ENCODE measurements at places on chromosomes 6 and 20.
A peak's percentile ranks its signal among the peaks of the same experiment; 100 is the strongest.

DNA sequence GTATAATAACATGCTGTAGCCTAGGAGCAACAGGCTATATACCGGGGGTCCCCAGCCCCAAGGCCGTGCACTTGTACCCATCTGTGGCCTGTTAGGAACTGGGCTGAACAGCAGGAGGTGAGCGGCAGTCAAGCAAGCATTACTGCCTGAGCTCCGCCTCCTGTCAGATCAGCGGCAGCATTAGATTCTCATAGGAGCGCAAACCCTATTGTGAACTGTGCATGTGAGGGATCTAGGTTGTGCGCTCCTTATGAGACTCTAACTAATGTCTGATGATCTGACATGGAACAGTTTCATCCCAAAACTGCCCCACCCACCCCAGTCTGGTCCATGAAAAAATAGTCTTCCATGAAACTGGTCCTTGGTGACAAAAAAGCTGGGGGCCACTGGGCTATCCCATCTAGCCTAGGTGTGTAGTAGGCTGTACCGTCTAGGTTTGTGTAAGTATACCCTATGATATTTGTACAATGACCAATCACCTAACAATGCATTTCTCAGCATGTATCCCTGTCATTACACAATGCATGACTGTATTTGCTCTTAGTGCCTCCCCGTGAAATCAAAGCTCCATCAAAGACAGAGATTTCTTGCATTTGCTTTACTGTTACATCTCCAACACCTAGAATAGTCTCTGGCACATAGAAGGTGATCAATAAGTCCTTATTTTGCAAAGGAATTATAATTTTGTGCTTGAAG, 30.8 kb downstream of the NHSL1 start:
- peak; percentile 61 for DNase-seq

DNA sequence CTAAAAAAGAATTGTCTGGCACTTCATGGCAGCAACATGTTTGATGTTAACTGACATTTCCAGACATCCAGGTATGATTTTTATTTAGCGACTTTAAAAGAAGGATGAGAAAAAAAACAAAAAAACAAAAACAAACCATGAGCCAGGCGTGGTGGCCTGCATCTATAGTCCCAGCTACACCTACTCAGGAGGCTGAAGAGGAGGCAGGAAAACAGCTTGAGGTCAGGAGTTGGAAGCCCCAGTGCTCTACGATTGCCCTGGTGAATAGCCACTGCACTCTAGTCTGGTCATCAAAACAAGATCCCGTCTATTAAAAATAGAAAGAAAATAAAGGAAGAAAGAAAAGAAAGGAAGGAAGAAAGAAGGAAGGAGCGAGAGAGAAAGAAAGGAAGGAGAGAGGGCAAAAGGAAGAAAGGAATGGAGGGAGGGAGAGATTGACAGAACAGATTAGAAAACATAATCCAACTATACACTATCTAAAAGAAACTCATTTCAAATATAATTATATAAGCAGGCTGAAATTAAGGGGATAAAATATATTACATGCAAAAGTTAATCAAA, 141.6 kb downstream of the TRIM27 start:
- no peak for DNase-seq

DNA sequence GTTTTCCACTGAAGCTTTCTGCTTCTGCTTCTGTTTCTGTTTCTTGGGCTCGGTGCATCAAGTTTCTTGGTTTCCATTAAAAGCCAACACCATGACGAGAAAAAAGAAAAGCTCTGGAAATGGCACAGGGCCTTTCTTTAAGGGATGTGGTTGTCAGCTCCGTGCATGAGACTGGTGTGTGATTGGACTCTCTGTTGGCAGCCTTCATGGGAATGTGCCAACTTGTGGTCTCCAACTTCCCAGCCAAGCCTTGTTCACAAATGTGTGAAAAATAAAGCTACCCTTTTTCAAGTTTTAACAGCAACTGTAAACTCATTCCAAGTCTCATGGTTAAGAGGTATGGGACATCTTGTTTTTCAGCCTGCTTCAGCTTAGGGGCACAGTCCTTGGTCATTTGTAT, 68.7 kb upstream of the CST7 start:
- DNase-seq: no peak

- no peak for DNase-seq
Observed at GRCh38 chr6:23305325-23305943, 736.1 kb downstream of the HDGFL1 start.

GRCh38 chr6:105746509-105746908, 339.6 kb upstream of the PRDM1 start:
- DNase-seq: no peak

Measured in foreskin keratinocyte (primary cell).